ENCODE measurements at places on chromosomes 13 and 19.

DNA sequence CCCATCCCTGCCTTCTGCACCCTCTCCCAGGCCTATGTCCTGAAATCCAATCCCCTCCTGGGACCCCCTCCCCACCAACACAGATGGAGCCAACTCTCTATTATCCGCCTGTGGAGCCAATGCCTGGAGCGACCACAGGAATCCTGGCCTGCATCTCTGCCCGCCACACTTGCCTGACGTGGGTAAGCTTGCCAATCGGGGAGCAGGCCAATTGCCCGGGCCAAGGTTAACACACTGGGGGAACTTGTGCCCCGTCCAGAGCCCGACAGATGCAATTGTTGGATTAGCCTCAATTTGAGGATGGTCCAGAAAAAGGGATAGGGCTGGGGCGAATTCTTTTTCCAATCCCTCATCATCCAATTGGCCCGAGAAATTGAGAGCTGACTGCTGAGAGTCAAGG is 5.9 kb downstream of the WIZ start:
- no peak for DNase-seq

GRCh38 chr19:17499648-17500446 is 11.6 kb upstream of the PGLS start:
- DNase-seq, result no peak

DNA sequence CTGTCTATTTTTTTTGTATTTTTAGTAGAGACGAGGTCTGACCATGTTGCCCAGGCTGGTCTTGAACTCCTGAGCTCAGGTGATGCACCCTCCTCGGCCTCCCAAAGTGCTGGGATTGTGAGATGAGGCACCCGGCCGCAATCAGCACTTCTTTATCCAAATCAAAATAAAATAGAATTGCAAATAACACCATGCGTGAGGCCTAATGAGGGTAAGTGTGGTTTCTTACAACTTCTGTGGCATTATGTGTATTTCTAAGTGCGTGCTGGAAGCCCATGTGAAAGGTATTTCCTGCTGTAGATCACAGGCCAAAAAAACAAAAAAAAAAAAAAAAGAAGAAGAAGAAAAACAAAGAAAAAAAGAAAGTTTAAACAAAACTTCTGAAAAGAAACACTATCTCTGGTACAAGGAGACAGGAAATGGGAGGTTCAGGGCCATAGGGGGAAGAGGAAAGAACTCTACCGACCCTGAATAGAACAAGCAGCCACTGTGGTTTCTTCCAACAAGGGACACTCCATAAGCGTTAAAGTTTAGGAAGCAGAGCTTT is 3.0 kb upstream of the GRAMD1A start:
- peak; percentile 88 for DNase-seq

GRCh38 chr13:45876781-45877180 is 25.2 kb upstream of the SIAH3 start:
- DNase-seq, result no peak

DNA sequence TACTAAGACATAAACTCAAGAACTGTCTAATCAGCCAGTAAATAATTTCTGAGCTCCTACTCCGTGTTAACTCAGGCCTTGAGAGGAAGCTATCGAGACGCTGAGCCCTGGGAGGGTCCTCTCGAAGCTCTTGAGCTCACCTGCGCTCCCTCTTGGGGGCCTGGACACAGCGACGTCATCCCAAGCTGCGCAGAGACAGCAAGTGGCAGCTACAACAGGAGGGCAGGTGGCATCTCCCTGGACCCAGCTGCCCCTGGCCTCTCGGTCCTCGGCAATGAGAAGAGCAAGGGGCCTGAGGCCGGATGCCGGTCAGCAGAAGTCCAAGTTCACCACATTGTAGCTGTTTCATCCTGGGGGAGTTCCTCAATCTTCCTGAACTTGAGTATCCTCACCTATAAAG is 30.5 kb upstream of the TUBGCP3 start:
- DNase-seq, result no peak

DNA sequence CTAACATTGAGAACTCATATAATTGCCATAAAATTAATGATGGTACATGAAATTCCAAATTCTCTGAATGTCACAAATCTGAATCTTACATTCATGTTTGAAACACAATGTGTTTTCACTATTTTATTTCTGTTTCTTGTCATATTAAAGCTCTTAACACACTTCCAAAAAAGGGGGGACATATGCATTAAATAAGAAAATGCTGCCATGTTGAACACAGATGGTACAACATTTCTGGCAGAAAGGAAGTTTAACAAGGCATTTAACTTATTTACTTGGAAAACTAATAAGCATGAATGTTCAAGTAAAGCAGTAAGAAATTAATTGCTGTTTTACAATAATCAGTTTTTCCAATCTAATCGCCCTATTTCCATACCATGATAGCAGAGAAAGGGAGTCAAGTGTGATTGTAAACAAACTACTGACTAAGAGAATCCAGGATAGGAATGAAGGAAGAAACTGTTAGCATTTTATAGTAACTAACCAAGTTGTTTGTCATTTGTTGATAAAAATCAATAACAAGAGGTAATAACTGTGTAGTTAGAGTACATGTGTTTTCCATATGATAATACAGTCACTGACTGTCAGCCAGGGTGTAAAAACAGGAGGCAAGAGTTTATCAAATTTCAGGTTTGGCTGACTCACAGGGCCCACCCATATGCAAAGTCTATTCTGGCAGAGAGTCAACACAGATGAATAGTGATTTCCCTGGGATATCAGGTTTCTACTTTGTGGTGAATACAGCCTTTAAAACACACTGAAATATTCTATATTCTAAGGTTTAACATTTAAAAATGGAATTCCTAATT is 5.7 kb upstream of the FOXO1 start:
- no peak for DNase-seq

DNA sequence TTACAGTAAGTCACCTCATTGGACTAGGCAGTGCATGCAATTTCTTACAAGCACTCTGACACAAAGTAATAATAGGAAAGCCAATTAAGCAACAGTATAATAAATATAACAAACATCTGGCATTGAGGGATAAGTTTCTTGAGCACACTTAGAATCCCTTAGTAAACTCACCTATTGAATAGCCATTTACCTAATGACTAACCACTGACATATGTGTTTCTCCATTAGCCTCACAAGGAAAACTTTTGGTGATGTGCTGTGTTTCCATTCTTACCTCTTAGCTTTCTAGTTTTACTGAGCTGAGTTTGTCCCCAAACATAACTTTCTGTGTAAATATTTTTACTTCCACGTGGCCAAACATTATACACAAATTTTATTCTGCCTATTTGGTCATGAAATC is 47.4 kb upstream of the PCDH9 start:
- DNase-seq, result no peak

- DNase-seq, result no peak
These were observed 196.0 kb downstream of the KLF5 start for GRCh38 chr13:73254827-73255226.

- no peak for DNase-seq
These were observed 940.8 kb upstream of the PCDH9 start for GRCh38 chr13:68170961-68171360.

DNA sequence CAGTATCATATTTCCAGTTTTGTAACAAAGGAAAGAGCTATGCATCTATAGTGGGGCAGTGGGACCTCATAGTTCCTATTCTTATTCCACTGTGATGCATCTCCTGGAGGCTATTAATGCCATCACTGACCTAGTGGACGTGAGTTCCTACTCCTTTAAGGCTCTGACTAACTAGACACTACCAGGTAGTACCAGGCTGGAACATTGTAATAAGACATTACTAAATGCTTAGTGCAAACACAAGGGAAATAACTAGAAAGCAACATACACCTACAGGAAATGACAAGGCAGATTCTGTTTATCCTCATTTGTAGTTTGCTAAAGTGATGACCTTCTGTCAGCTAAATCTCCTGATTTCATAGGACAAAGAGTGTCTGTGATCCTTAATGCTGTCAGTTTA is 192.5 kb downstream of the POSTN start:
- no peak for DNase-seq

- no peak for DNase-seq
These were observed 26.3 kb downstream of the SHANK1 start for GRCh38 chr19:50693064-50693975.

DNA sequence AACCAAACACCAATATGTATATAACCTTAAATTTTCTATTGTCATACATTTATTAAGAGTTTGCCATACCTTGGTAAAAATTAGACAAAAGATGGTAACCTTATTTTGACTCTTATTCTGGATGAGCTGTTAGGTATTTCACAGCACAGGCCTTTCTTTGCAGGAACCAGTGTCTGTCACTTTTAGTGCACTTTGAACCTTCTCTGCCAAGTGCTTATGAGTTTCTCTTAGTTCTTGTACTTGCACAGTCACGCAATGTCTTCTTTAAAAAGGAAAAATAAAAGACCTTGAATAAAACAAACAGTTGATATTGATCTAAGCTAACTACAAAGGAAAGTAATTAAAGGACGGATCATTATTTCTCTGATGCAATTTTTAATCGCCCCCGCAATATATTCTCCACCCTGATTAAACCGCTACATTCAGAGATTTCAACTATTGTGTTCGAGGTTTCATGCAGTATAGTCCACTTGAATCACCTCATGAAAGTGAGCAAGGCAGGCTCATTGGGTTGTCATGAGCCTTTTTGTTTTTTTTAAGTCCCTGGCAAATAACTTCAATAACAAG is 534.5 kb downstream of the KLF5 start:
- no peak for DNase-seq

DNA sequence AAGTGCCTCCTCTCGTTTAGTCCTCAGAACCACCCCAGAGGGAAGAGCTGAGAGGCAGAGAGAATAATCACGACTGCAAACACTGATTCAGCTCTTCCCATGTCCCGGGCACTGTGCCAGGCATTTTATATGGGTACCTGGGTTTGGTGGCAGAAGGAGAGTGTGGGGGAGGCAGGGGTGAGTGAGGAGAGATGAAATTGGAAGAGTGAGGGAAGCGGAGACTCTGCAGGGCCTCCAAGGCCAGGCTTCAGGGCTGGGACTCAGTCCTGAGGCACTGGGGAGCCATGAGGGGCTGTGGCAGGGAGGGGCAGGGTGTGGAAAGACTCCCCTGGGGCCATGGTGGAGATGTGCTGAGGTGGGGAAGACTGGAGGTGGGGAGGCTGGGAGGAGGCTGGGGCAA is 8.7 kb downstream of the SYNGR4 start:
- DNase-seq, result no peak

DNA sequence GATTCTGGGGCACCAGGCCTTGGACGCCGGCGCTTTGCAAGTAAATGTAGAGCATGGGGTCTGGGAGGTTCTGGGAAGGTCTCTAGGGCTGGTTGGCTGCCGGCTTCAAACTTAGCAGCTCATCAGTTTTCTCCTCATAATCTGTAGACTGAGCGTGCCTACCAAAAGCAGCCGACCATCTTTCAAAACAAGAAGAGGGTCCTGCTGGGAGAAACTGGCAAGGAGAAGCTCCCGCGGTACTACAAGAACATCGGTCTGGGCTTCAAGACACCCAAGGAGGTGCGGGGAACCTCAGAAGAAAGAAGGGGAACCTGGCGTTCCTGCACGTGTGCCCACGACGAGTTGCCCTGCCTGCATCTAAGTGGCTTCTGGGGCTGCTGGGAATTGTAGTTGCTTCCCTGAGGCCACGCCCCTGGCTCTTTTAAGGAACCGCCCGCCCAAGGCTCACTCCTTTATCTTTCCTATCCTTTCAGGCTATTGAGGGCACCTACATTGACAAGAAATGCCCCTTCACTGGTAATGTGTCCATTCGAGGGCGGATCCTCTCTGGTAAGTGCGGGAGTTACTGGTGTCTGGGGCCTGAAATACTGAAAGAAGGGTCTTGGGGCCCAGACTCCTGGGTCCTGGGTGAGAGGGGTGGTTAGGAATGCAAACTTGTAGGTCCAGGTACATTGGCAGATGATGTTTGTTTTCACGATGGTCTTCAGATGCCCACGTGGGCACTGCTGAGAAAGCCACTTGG is 984 bp downstream of the RPS11 start:
- peak; percentile 72 for DNase-seq

All from stimulated activated naive CD4-positive, alpha-beta T cell (primary cell).